Stimulated activated CD8-positive, alpha-beta memory T cell treated with anti-CD3 and anti-CD28 coated beads, Interleukin-2, amount 100 ng/mL, for 1 hour (primary cell): ENCODE measurements at places on chromosomes 6 and 20.

DNA sequence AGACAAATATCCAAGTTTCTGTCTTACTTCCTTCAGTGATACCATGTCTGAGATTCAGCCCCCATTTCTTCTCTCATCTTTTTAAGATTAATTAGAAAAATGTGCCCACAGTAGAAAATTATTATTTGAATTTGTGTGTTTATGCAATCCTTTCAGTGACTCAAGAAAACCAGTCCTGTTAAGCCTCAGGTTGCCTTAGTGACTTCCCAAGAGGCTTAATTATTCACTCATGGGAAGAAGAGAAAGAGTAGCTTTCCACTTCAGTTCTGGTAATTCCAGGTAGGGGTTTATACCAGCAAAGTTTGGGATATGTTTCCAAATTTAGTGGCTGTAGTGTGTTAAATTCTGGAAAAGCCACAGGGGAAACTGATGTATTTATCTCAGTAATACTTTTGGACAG, 149.1 kb downstream of the RIMS1 start:
- no peak for DNase-seq

GRCh38 chr6:101393829-101394251, 332 bp downstream of the GRIK2 start:
- DNase-seq: no peak

- DNase-seq: no peak
These were observed 525.5 kb downstream of the TENT5A start for GRCh38 chr6:81226957-81227356.

DNA sequence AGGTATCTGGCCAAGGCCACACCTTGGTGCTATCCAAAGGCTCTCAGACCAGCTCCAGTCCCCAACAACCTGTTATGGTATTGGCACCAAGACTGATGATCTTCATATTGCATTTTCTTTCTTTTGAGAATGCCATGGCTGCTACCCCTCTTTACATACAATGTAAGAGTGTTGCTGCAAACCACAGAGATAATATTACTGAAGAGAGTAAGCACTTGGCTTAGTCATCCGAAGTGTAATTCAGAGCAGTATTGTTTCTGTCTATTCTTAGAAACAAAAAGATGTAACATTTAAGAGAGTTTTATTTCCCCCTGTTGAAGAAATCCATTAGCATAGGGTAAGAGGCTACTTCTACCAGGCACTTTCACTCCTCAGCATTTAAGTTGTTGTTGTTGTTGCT, 212.5 kb downstream of the C6orf118 start:
- DNase-seq: no peak

DNA sequence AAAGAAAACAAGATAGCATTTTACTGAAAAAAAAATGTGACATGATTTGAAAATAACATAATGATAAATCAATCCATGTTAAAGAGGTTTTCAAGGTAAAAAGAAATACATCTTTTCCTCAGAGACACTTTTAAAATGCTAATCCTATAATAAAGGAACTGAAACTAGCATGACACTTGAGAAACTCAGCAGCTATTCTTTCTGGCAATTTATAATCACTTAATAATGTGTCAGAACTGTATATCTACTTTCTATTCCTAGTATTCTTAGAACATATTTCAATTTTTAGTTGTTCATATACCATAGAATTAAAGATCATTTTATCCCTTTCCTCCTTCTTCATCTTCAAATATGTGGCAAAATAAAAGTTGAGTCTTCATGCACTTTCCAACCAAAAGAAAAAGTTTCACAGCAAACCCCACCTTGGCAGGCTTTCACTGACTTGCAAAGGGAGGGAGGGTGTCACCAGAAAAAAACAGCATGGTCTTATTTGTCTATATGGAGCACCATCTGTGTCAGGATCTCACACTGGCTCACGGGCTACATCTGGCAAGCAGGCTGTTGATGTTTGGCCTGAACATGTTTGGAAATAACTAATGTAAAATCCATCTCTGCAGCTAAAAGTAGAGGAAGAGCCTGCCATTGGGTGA, 48.5 kb downstream of the FHL5 start:
- no peak for DNase-seq

- no peak for DNase-seq
These were observed 113.5 kb upstream of the GLP1R start for GRCh38 chr6:38935051-38935450.

GRCh38 chr6:159729598-159730331, 2.5 kb downstream of the WTAP start:
- no peak for DNase-seq

DNA sequence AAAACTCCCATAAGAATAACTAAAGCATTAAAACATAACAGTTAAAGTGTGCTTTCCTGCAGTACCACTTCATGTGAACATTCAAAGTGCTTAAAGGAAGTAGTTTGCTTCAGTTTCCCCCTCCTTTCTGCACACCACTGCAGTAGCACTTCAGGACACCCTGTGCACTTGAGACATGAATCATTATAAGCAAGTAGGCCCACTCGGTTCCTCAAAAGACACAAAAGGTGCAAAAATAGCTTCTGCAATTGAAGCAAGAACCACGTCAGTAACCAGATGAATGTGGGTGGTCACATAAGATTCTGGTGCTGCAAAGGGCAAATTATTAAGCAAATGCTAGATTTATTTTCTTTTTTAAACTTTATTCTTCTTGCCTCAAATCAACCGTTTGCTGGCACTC, 160.6 kb downstream of the HIVEP2 start:
- DNase-seq: no peak

- DNase-seq: no peak
These were observed 79.4 kb upstream of the SUPT3H start for GRCh38 chr6:45457141-45457540.

- DNase-seq: no peak
These were observed 1142.8 kb upstream of the EYS start for GRCh38 chr6:66849843-66850242.

- DNase-seq: no peak
These were observed 95.0 kb downstream of the THBS2 start for GRCh38 chr6:169158691-169159090.

GRCh38 chr20:26208296-26209091, 511.8 kb upstream of the ZNF337 start:
- no peak for DNase-seq

GRCh38 chr6:402901-403658, 11.5 kb downstream of the IRF4 start:
- no peak for DNase-seq

GRCh38 chr20:8867038-8867740, 201.7 kb upstream of the PLCB4 start:
- no peak for DNase-seq

DNA sequence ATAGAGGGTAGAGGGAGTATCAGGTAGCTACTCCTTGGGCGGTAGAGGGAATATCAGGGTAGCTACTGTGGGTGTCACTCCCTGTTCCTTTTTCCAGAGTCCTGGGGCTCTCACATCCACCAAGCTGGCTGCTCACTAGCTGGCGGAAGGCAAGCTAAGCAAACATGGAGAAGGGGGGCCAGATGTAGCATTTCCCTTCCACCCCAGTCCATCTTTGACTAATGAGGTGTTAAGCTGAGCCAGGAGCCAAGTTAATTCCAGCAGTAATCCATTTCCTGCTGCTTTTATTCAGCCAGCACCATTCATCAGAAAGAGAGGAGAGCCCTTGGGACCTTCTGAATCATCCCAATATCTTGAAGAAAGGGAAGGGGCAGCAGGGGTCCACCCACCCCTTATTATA, 330.0 kb downstream of the ZFAND3 start:
- no peak for DNase-seq

DNA sequence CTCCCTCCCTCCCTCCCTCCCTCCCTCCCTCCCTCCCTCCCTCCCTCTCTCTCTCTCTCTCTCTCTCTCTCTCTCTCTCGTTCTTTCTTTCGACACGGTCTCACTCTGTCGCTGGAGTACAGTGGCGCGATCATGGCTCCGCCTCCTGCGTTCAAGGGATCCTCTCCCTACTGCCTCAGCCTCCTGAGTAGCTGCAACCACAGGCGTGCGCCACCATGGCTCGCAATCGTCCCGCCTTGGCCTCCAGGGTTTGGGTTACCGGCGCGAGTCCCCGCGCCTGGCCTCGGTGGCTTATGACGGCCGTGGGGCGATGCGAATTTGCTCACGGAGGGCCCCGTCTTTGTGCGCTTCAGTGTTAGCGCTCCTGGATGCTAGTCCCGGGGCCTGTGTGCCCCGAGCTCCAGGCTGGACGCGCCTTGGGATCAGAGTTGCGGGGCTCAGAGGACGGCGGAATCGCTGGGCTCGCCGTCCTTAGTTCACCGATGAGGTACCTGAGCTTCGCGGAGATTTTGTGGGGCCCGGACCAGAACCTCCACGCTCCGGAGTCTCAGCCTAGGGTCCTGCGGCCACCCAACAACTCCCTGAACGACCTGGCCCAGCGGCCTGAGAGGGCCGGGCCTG, 45.2 kb downstream of the MCUR1 start:
- no peak for DNase-seq

GRCh38 chr6:167825332-167826229, 1.1 kb upstream of the AFDN start:
- DNase-seq: no peak

GRCh38 chr20:35252037-35252461, 25.6 kb downstream of the MMP24 start:
- DNase-seq: no peak

DNA sequence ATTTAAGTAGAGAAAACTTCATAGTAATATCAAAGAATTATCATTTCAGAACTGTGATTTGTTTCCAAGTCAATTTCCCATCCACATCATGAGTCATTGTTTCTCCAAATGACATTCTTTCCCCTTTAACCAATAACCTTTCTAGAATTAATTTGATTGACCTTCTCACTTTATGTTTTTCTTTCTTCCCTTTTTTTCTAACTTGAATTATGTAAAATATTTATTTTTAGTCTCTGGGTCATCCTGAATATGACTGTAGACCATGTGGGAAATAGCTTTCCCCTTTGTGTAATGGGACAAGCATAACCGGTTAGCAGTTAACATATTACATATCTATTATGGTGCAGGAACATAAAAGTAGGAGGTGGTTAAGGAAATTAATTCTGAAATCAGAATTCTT, 291.1 kb downstream of the GJA1 start:
- no peak for DNase-seq

DNA sequence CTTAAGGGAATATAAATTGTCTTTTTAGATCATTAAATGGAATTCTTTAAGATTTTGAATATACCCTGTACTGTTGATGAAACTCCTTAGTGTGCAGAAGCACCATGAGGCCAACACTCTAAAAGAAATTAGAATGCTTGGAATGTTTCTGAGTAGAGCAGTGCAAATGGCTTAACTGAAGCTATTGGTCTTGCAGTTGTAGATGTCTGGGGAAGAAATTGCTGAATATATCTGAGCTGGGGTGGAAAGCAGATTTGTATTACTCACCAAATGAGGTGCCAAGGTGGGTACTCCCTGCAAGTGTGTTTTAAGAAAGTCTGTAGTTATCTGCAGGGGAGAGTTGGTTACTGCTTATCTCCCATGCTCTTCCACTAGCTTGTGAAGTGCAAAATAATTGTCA, 119.0 kb downstream of the ADGRG6 start:
- no peak for DNase-seq

- no peak for DNase-seq
These were observed 10.1 kb upstream of the BICRAL start for GRCh38 chr6:42771741-42772100.

DNA sequence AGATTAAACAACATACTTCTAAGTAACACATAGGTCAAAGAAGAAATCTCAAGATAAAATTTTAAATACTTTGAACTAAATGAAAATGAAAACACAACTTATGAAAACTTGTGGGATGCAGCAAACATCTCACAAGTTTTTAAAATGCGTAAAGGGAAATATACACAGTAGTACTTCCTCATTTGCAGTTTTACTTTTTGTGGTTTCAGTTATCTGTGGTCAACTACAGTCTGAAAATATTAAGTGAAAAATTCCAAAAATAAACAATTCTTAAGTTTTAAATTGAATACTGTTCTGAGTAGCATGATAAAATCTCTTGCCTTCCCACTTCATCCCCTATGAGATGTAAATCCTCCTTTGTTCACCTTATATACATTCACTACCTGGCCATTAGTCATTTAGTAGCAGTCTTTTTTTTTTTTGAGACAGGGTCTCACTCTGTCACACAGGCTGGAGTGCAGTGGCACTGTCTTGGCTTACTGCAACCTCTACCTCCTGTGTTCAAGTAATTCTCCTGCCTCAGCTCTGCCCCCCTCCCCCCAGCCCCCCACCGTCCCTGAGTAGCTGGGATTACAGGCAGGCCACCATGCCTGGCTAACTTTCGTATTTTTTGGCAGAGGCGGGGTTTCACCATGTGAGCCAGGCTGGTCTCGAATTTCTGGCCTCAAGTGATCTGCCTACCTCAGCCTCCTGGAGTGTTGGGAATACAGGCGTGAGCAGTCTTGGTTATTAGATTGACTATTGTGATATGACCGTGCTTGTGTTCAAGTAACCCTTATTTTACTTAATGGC, 154.6 kb upstream of the AHI1 start:
- no peak for DNase-seq

DNA sequence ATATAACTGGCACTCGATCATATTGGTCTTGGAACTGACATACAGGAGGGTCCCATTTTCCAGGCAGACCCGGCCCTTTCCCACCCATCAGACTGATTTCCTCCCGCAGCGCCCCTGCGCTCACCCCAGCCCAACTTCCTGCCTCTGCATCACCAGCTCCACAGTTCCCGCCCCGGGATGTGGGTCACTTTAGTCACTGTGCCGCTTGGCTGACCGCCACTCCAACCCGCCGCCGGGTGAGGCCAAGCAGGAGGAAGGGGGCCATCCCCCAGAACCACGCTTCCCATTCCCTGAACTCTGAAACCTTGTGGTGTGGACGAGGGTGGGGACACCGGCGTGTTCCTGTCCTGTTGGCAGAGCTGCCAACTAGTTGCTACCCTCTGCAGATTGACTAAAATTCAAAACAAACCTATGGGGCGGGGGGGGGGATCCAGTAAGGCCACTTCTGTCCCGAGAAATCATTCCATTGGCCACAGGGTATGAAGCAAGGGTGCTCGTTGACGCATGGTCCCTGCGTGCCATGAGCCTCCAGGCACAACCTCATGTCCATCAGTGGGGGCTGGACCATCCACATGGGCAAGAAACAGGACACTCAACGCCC, 12.3 kb downstream of the TGM2 start:
- no peak for DNase-seq

DNA sequence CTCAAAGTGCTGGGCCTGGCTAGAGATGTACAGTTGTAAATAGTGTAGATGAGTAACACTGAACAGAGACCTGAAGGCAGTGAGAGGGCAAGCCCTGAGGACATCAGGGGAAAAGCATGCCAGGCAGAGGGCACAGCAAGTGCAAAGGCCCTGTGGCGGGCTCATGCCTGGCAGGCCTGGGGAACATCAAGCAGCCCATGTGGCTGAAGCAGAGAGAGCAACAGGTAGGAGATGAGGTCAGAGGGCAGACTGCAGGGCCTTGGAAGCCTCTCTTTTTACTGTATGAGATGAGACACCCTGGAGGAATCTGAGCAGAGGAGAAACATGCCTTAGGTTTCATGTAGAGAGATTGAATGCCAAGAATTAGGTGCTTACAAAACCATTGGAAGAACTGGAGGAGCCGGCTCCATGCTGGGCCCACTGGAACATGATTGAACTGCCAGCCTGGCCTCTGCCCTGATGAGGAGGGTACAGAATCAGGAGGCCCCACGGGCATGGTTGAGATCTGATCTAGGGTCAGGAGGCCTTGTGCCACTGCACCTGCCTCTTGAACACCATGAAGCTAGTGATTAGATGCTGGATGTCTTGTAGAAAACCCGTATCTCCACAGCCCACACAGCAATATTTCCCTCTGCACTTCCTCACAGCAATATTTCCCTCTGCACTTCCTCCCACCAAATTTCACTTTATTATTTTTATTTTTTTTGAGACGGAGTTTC, 5.9 kb upstream of the HMGA1 start:
- no peak for DNase-seq

- no peak for DNase-seq
These were observed 34.4 kb downstream of the SNAI1 start for GRCh38 chr20:50017160-50017559.
